NT2/D1 (cell line): ENCODE measurements at places on chromosomes 2 and 18.

GRCh38 chr18:2192562-2192961, 378.7 kb downstream of the METTL4 start:
- DNase-seq: no peak

DNA sequence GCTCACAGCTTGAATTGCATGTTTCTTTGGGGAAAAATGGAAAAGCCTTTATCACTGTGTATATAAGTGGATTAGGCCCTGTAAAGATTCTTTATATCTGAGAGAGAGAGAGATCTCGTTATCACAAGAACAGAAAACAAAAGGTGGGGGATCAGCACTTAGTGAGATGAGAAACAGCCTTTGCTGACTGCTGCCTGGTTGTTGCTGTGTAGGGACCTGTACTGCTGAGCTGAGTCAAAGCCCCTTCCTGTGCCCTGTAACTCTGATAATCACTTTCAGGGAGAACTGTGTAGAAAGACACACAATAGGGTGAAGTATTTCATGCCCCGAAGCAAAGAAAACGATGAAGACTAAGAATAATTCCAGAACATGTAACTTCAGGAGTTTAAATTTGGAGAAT, 30.6 kb upstream of the FAM237A start:
- no peak for DNase-seq

DNA sequence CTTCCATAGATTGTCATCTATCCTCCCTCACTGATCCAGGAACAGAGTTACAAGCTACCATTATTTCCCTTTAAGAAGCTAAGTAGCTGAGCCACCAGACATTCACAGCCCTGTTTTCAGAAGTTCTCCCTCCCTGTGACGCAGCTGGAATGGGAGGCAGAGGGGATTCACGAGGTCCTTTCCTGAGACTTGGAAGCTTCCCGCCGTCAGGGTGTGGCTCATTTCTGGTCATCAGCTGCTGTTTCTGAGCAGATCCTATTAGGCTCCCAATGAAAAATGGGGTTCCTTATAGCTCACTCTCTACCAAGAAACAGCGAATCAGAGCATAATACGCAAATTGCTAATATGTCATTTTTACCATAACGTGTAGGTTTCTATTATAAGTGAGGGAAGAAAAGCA, 559.3 kb upstream of the ID2 start:
- no peak for DNase-seq

DNA sequence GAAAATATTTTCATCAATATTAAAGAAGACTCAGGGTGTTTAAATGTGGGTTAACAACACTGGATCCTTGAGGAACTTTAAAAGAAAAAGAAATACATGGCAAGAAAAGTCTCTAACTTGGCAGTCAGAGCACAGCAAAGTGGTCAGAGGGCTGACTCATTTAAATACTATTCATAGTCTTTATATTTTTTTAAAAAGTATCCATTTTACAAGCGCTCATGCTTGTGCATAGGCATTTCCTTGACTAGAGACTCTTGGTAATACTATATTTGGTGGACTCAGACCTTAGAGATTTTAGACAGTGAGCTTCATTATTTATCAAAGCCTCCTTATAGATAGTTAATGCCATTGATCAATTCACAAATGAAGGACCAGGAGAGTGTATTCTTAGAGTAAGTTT, 110.2 kb downstream of the ABCA12 start:
- DNase-seq: no peak

DNA sequence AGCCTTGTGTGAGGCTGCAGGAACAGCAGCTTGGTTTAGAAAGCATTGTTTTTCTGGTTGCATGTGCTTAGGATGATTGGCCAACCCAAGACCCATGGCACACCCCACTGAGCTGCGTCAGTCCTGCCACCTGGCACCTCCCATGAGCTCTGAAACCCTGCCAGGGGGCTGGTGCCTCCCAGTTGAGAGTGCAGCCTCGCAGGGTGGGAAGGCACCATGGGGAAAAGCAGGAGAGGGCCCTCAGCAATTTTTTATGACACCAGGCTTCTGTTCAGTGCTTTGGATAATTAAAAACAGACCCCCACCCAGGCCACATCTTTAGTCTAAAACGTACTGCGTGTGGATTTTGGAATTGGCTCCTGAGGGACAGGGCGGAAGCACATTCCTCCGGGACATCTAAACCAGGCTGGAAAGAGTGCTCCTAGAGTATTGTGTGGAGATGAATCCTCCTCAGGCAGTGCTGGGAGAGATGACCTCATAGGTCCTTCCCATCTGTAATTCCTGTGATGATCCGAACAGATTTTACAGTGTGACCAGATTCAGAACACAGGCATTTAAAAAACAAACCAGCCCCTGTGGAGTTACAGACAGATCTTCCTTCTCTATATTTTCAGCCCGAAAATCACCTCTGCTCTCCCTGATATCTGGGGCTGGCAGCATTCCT, 438.3 kb downstream of the ZNF521 start:
- no peak for DNase-seq

- DNase-seq: no peak
These were observed 521.8 kb upstream of the TCF4 start for GRCh38 chr18:56109757-56110156.

GRCh38 chr2:110717734-110718133, 14.6 kb upstream of the ACOXL start:
- no peak for DNase-seq

GRCh38 chr2:68789603-68790002, 55.0 kb downstream of the ARHGAP25 start:
- DNase-seq: no peak

DNA sequence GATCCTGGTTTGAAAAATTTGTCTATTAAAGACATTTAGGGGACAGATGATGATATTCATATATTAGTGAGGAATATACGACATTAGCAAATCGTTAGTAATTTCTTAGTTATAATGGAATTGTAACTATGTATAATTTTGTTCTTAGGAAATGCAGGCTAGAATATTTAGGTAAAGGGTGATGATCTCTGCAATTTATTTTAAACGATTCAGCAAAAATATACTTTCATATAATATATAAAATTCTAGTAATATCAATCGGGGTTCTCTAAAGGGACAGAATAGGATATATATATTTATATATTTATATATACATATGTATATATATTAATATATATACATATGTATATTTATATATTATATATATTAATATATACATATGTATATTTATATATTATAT, 142.5 kb upstream of the DNAJC10 start:
- no peak for DNase-seq

DNA sequence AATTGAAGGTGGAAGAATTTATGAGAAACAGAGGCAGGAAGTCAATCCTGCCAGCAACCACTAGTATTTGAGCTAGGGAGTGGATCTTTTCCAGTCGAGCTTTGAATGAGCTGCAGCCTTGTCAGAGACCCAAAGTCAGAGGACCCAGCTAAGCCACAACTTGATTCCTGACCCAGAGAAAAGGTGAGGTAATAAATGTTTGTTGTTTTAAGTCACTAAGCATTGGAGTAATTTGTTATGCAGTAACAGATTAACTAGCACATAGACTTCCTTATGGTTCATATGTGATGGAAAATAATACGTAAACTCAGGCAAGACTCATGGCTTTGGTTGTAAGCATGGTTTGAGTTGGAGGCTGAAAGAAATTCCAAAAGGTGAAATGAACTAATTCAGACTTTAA, 21.6 kb downstream of the EFEMP1 start:
- no peak for DNase-seq

DNA sequence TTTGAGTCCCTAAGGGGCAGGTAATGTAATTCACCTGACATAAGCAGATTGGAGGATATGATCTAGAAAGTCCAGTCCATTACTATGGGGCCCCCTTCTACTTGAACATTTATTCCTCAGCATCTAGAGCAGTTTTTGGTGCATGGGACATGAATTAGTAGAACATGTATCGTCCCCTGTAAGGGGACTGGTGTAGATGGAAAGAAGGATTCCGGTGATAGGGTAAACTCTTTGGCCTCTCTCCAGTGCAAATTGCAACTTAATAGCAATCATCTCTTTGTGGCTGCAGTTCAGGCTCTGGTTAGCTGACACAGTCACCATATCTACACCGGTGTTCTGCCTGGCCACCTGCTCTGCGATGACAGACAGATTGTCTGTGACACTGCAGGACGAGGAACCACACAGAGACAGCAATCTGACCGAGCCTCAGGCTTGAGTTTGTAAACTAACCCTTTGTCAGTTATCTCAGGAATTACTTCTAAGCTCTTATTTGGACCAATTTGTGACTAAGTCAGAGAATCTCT, 6.4 kb upstream of the SLC8A1 start:
- DNase-seq: no peak

GRCh38 chr2:197677056-197677455, 1.7 kb upstream of the RFTN2 start:
- DNase-seq: no peak

- DNase-seq: no peak
These were observed 17.8 kb upstream of the PMAIP1 start for GRCh38 chr18:59881728-59882656.

GRCh38 chr18:7876354-7877104, 309.4 kb downstream of the PTPRM start:
- no peak for DNase-seq

DNA sequence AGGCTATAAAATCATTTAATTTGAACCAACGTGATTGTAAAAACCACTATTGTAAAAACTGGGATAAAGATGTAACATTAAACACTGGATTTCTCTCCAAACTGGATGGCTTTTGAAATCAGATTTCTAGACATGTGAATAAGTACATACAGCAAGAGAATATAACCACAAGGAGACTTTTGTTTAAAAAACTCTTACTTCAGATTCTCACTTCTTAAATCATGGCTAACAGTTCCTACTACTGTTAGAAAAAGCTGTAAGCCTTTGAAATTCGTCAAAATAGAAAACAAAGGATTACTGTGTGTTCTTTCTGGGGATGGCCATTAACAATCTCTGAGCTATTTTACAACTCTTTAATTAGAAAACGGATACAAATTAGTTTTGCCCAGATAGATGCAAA, 39.4 kb upstream of the SH3BP4 start:
- DNase-seq: no peak

- no peak for DNase-seq
These were observed 21.9 kb downstream of the ELMOD3 start for GRCh38 chr2:85376291-85377065.

DNA sequence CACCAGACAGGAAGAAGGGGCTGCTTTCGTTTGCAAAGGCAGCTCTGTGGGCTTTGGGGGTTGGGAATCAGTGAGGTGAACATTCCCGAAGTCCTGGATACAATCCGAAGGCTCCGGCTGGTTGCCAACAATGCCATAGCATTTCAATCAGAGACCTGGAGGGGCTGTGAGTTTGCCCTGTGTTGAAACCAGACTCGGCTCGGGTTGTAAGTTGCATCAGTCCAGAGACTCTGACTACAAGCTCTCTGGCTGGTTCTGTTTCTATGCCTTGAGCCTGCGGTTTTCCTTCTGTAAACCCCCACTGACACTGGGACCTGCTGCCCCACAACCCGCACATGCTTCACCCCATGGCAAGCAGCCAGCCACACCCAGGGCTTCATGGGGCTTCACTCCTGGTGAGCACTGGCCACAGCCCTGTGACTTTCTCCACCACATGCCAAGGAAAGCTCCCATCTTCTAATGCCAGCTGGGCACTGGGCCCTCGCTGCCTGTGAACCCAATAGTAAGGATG, 85.7 kb upstream of the ODC1 start:
- DNase-seq: no peak

DNA sequence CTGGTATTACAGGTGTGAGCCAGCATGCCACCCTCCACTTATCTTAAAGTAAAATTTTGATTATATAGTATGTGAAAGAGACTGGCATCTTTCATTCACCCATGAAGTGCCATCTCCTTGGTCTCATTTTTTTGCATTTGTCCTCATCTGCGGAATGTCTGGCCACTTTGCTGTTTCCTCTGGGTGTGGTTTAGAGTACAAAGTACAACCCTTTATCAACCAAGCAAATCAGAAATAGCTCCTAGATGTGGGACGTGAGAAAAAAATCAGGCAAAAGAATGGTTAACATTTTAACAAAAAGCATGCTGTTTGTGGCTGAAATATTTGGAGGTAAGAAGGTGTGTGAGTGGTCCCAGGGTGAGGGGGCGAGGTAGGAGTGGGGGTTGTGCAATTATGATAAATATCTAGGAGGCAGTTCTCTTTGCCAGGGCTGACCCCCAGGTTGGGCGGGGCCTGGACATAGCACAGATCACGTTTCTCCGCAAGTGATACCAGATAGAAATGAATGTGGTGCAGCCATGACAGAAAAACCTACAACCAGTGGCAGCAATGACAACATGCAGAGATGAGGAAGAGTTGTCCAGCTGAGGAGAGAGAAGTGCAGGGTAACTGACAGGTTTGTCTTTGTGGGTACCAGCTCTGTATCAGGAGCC, 115.8 kb upstream of the SERTAD2 start:
- no peak for DNase-seq

- no peak for DNase-seq
These were observed 797 bp downstream of the NXPH2 start for GRCh38 chr2:138779406-138779780.

GRCh38 chr18:74281980-74282754, 9.6 kb downstream of the CYB5A start:
- no peak for DNase-seq

GRCh38 chr2:240358821-240359397, 76.6 kb upstream of the GPC1 start:
- no peak for DNase-seq

DNA sequence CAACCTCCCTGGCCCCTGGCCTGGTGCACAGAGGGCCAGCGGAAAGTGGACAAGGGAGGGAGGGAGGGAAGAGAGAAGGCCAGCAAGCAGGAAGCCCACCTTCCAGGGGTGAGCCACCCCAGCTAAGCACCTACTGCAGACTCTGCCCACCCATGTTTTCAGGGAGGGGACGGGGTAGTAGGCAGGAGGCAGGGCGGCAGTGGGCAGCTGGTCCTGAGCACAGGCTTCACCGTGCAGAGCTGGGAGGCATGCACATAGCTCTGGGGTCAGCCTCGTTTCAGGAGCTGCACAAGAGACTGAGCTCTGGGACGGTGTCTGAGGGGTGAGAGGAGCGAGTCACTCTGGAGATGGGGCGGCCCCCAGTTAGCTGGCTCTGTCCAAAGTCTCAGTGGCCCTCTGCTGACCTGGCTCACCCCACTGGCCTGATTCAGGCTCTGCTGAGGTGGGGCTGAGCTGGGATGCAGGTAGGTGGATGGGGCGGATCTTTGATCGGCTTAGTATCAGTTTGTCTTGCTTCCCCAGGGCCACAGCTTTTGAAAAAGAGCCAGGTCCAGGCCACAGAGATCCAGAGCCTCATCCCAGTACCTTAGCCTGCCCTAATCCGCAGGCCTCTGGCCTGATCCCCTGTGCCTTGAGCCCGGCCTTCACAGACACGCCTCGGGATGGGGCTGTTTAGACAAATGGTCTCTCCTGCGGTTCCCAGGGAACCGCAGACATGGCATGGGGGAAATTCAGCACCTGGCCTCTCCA, 3.7 kb downstream of the NMUR1 start:
- no peak for DNase-seq

- no peak for DNase-seq
These were observed 391.0 kb upstream of the RAB12 start for GRCh38 chr18:8218197-8218596.

- DNase-seq: no peak
These were observed 1.4 kb downstream of the NEURL3 start for GRCh38 chr2:96503637-96504243.

- DNase-seq: no peak
These were observed 101.3 kb upstream of the KLHL29 start for GRCh38 chr2:23283653-23284052.

- DNase-seq: no peak
These were observed 144.6 kb upstream of the MMADHC start for GRCh38 chr2:149732001-149732685.

- DNase-seq: no peak
These were observed 469.5 kb upstream of the LINC00305 start for GRCh38 chr18:64618390-64618789.
